Activated CD4-positive, alpha-beta memory T cell treated with anti-CD3 and anti-CD28 coated beads, Interleukin-2, amount 10 ng/mL, durations not matched to agents 7 days and 5 days (primary cell): ENCODE measurements at places on chromosomes 2 and 18. TPM values are rescaled to one million over a fixed set of nuclear protein-coding genes. Genes with fewer than 3 reads are reported as not detected.

DNA sequence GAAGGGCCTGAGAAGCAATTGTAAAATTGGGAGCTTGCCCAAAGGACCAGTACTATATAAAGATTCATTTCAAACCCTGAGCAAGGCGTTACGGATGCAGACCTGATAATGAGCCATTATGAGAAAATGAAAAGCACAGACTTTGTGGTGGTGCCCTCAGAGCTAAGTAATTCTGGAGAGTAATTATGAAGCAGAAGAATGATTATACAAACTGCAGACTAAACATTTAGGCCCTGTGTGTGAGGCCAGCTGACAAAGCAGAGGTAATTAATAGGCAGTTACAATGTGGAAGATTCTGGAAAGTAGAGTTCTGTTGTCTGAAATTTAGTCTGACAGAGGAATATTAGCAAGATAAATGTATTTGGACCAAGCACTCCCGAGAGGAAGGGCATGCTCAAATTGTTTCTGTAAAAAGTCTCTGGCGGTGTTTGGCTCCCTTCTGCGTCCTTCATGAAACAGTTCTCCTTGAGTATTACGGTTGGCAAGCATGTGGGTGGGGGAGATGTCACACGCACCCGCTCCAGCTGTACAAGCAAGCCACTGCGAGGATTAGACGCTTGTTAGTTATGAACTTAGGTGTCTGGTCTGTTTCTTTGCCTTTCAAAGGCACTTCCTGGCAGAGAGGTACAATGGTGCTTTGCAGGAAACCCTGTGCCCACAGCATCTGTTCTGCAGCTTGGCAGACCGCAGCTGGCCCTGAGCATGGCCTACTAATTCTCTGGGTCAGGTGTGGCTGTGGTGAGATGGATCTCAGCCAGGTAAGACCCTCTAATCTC, 45.5 kb downstream of the CDC42EP3 start:
- DNase-seq = peak; percentile 74

DNA sequence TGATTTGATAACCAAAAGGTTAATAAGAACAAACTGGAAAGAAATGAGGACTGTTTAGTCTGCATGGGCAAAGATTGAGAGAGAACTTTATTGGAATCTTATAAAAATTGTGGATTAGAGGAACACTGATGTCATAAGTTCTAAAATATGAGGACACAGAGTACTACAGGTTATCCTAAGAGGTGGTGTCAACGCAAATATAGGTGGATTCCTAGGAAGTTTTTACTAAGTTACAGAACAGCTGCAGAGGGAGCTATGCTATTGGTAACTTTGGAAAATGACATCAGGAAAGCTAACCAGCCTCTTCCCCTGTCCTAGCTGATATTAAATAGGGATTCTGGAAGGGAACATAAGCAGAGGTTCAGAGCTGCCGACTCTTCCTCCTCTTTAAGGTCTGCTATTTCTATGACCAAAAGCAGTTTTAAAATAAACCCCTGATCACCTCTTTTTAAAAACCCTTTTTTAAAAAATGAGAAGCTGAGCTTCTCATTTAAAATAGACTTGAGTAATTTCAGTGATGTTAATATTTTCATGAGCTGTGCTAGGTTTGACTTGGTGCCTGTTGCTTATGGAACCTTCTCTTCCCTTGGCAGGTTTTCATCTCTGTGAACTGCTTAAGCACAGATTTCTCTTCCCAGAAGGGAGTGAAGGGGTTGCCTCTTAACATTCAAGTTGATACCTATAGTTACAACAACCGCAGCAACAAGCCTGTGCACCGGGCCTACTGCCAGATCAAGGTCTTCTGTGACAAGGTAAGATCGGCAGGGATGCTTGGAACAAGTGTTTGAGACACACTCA, 34.2 kb downstream of the GRHL1 start:
- DNase-seq = no peak

DNA sequence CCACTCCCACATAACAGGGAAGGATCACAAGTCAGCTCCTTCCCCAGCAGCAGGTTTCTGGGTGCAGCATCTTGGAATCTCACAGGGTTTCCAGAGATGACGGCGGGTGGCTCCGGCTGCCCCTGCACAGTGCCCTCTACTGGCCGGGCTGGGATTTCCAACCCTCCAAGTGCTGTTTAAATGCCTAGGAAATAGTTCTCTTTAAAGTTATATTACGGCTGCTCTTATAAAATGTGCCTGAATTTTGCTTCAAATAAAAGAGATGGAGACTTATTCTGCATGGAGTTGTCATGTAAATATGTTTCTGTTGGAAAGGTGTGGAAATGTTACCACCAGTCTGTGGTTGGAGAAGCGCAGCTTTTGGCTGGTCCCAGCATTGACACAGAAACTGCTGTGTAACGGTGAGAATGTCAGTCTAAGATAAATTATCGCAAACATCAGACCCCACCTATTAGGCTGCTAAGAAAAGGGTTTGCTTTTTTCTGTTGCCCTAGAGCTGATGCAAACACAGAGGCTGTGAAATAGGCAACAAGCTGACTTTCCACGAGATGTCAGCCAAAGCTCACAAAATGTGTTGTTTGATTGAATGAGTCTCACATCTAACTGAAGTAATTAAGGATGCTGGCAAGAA, 3.3 kb upstream of the HJURP start:
- DNase-seq = peak; percentile 68

DNA sequence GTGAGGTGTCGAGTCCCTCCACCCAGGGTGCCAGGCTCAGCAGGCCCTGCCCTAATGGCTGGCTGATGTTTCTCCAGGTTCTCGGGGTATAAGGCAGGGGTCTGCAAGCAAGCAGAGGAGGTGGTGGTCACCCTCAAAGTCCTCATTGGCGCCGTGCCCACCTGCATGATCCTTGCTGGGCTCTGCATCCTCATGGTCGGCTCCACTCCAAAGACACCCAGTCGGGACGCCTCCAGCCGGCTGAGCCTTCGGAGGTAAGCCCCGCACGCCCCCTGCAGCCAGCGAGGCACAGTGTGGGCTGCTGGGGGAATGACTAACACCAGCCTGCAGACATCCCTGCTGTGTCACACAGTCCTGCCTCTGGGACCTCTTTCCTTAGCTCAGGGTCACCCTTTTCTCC, 14.1 kb downstream of the MFSD2B start:
- no peak for DNase-seq

The SCG2 gene
- not detected for total RNA-seq

- DNase-seq = no peak
These were observed 53.2 kb downstream of the ZNF516 start for GRCh38 chr18:76441668-76442412.

The RBM45 gene
- total RNA-seq = 17.8 TPM

GRCh38 chr2:48474574-48475298, 55.2 kb upstream of the STON1 start:
- DNase-seq = no peak

The PRSS56 gene
- not detected for total RNA-seq

- DNase-seq = no peak
These were observed 29.4 kb downstream of the NGEF start for GRCh38 chr2:232983669-232984140.

GRCh38 chr2:84942964-84943421, 28.0 kb upstream of the KCMF1 start:
- no peak for DNase-seq

DNA sequence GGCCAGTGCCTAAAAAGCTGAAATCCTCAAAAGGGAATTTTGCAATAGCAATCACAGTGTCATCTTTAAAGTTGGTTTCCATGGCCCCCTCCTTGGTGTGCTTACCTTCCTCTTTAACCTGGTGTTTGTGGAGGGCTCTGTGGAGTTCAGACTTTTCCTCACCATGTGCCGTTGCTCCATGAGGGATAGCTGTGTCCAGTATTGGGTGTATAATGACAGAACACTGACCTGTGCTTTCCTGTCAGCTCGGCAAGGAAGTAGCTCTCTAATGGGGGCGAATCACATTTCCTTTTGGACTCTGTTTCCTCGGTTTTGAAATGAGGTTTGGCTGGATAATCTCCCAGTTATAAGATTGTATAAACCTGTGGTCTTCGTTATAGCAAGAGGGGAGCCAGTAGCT, 166.0 kb upstream of the DAPL1 start:
- no peak for DNase-seq

The RAPH1 gene
- 0.98 TPM for total RNA-seq

- DNase-seq = no peak
These were observed 92.6 kb downstream of the ZNF385B start for GRCh38 chr2:179768765-179769164.

- no peak for DNase-seq
These were observed 79.6 kb downstream of the KLF7 start for GRCh38 chr2:207086136-207086535.

GRCh38 chr2:179478771-179479170, 214.1 kb upstream of the SESTD1 start:
- DNase-seq = no peak

DNA sequence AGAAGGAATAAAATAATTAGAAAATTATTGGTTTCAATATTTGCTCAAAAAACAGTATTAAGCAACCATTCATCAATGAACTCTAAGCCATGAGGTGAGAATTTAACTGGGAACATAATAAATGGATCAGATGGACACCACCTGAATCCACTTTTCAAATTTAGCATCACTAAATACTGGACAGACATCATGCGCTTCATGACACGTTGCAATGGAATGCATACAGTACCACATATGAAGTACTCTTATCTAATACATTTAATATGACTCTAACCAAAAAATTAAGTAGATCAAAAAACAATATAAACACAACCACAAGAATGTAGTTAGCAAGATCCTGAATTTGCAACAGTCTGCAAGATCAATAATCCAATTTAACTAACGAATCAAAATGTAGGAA, 76.6 kb downstream of the COBLL1 start:
- no peak for DNase-seq

DNA sequence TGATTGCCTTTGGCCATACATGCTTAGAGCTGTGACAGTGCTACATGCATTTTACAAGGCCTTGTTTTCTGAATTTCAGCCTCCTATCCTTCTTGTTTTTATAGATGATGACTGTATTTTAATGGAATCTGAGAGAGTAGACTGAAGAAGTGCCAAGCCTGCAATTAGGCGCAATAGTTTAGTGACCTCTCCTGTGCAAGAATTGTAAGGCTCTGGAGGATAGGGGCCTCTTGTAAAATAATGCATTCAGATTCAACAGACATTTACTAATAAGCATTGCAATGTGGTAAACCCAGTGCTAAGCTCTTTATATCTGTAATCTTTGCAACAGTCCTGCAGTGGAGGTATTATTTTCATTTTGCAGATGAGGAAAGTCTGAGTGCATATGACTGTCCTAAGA, 105.5 kb downstream of the TDRD15 start:
- no peak for DNase-seq

GRCh38 chr2:206218796-206219499, 55.5 kb upstream of the ZDBF2 start:
- no peak for DNase-seq

The MEMO1 gene
- total RNA-seq = 40.7 TPM

The ABCB6 gene
- total RNA-seq = 17.9 TPM

DNA sequence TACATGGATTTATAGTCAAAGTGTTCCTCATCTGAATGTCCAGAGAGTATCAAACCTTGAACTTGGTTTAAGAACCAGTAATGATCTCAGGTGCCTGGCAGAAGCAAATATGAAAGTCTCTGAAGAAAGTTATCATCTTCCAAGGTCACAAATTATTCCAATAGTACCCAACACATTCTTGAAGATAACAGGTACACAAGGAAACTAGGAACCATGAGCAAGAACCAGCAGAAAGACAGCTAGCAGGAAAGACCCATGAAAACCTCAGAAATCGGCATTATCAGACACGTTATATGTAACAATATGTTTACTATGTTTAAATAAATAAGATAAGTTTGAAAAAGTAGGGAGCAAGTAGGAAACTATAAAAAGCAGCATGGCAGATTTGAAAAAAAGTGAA, 5.9 kb upstream of the PRKAG3 start:
- no peak for DNase-seq

- DNase-seq = no peak
These were observed 63.9 kb upstream of the CREB1 start for GRCh38 chr2:207465894-207466293.

DNA sequence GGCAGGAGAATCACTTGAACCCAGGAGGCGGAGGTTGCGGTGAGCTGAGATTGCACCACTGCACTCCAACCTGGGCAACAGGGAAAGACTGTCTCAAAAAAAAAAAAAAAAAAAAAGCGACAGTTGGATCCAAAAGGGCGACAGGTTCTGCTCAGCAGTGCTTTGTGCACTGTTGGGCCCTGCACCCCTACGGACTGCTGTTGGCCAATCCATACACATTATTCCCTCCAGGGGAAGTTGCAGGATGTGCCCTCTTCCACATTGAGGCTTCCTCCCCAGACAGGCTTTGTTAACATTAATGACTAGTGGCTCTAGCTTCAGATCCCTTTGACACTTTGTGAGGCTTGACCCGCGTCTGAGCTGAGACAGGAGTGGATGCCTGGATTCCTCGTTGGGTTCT, 9.4 kb downstream of the NT5DC4 start:
- no peak for DNase-seq

DNA sequence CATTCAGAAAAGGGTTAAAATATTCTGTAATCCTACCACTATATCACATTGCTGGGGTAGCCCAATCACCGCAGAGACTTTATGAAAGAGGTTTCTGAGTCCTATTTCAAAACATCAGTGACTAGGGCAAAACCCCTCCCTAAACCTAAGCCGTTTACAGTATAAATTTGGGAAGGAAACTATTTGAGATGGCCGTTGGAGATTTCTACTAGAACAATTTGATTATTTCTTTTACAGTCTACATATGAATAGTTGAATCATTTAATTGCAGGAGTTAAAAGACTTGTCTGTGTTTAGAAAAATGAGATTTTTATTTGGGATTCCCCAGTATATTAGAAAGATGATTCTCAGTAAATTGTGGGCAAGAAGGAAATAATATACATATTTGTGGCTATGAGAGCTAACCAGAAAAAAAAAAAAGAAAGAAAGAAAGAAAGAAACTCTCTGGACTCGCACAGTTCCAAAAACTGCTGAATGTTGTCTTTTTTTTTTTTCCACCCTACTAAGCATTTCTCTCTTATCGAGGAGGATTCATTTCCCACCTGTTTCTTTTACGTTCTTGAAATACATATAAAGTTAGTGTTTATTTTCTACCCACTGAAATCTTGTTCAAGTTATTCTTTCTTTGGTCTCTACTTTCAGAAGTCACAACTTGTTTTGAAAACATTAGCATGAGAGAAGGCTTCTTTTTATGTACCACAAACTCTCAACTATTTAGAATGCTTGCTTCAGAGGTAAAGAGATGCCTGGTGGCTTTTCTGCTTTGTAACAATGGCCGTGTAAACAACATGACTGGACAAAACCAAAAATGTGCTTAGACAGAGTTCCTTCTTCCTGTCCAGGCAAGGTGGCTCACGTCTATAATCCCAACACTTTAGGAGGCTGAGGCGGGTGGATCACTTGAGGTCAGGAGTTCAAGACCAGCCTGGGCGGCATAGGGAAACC, 65.9 kb downstream of the BCL2 start:
- DNase-seq = no peak

- DNase-seq = no peak
These were observed 1.3 kb downstream of the SPTBN1 start for GRCh38 chr2:54457323-54458023.

DNA sequence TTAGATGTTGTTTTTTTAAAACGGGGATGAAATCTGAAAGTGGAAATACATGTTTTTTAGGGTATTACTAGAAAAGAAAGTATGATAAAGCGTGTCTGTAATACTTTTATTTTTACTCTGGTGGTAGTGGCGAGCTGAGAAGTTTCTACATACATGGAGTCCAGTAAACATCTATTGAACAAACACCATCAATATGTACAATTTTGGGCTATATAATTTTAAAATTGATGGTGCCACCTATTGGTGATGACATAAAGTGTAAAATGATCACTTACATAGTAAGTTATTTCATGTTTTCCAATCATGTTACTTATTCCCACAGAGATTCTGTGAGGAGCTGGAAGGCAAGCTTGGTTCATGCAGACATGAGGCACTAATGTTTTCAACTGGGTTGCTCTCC, 31.5 kb upstream of the NFE2L2 start:
- DNase-seq = no peak

- DNase-seq = no peak
These were observed 95.3 kb downstream of the MREG start for GRCh38 chr2:215917953-215918620.

The IL36A gene
- not detected for total RNA-seq
